ENCODE measurements at places on chromosomes 7 and 10.
A peak's percentile ranks its signal among the peaks of the same experiment; 100 is the strongest.

GRCh38 chr10:44991571-44991970 lies 9.2 kb upstream of the ZNF22 start:
- DNase-seq = no peak

- peak; percentile 27 for DNase-seq
Measured at GRCh38 chr7:141231018-141231792, 157.3 kb downstream of the TMEM178B start.

GRCh38 chr7:46391231-46392201 lies 470.4 kb upstream of the IGFBP3 start:
- DNase-seq = no peak

DNA sequence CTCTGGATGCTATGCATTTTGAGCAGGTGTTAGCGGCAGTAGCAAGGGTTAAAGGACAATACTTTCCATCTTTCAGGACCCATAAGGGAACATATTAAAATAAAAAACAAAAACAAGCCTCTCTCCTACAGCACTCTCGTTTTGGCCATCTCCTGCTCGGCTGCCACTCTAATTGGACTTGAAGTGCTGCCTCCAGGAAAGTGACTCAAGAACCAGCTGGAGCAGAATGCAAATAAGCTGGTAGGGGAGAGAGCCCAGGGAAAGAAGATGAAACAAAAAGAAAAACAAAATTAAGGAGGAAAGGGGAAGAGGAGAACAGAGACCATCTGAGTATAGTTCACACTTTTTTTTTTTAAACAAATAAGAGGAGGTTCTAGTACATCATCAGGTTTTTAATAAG lies 65.6 kb downstream of the HBP1 start:
- DNase-seq = no peak

- DNase-seq = no peak
Measured at GRCh38 chr7:96127746-96128145, 194.2 kb downstream of the SLC25A13 start.

DNA sequence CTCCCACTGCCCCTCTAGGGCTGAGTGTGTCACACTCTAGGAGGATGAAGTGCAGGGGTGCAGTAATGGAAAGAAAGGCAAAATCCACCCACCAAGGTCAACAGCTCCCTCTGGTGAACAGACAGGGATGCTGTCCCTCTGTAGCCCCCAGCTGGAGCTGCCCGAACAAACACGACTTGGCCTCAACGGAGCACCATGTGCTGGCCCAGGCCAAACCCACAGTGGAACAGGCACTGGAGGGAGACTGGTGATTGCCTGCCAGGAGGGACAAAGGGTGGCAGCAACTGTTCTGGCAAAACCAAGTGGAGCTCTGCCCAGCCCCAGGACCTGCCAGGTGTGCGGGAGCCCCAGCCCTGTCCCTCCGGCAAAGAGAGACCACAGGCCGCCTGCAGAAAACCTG lies 20.7 kb downstream of the PDIA4 start:
- DNase-seq = no peak

DNA sequence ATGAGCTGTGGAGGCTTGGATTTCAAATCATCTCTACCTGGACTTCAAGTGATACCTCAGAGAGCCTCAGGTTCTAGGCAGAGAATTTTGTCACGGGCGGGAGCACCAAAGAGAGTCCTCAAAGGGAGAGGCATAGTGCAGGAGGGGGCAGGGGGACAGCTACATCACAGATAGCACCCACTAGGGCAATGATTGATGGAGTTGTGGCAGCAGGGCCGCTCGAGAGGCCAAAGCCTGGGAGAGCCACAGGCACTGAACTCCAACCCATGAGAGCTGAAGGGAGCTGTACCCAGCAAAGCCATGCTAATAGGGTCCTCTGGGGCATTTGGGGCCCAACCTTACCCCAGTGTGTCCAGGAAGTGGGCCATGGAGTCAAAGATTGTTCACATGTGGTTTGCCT lies 232.0 kb upstream of the PCDH15 start:
- no peak for DNase-seq

DNA sequence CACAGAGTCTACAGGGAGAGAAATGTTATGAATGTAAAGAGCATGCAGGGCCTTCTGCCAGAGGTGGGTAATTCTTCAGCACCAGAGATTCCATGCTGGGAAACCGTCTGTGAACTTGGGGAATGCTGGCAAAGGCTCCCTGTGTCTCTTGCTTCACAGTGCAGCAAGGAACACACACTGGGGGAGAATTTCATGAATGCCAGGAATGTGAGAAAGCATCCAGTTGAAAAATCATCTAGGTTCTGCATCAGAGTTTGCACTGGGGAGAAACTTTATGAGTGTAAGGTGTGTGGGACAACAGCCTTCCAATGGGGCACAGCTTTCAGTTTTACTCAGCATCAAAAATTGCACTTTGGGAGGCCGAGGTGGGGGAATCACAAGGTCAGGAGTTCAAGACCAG lies 224.3 kb upstream of the IGFBP3 start:
- DNase-seq = peak; percentile 100

DNA sequence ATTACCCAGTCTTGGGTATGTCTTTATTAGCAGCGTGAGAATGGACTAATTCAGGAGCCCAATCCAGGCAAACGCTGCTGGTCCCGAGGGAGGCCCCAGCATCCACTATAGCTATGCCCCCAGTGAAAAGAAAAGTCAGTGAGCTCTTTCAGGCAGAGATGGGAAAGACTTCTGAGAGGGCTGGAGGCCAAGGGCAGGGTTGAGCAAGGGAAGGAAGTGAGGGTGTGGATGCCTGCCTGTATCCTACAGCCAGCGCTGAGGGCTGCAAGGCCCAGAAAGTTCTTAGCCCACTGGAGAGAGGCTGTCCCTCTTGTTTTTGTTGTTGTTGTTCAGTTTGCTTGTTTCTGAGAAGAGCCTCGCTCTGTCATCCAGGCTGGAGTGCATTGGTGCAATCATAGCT lies 261.6 kb downstream of the ZEB1 start:
- DNase-seq = no peak

- DNase-seq = no peak
Measured at GRCh38 chr7:128743112-128743772, 4.1 kb downstream of the CALU start.

GRCh38 chr10:73096041-73096448 lies 621 bp downstream of the P4HA1 start:
- DNase-seq = peak; percentile 63

GRCh38 chr10:124384172-124384571 lies 34.6 kb downstream of the OAT start:
- DNase-seq = no peak

DNA sequence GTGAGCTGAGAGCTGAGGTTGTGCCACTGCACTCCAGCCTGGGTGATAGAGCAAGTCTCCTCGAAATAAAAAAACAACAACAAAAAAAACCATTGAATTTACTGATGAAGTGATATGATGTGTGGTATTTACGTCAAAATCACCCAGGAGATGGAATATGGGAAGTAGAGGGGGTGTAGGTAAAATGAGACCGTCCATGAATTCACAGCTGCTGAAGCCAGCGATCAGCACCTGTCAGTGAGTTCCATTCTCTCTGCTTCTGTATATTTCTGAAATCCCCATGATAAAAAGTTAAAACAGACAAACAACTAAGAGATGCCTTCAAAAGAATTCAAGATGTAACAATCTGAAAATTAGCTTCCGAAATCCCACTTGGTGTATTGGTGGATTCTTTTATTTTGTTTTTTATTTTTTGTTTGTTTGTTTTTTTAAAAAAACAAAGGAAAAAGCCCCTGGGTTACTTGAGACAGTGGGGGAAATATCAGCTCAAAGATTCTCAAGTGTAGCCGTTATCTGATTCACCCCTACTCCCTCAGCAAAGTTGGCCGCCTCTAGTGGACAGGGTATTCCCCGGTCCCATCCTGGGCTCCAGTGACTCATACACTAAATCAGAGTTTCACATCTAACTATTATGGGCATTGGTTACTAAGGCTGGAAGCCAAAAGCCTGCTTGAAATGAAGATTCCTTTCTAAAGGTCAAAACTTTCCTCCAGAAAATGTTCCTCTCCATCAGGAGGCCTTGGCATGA lies 76.4 kb downstream of the MAP3K8 start:
- peak; percentile 70 for DNase-seq

GRCh38 chr7:106621393-106622132 lies 39.4 kb downstream of the CCDC71L start:
- DNase-seq = no peak

GRCh38 chr10:124688889-124689670 lies 55.1 kb downstream of the FAM53B start:
- no peak for DNase-seq

DNA sequence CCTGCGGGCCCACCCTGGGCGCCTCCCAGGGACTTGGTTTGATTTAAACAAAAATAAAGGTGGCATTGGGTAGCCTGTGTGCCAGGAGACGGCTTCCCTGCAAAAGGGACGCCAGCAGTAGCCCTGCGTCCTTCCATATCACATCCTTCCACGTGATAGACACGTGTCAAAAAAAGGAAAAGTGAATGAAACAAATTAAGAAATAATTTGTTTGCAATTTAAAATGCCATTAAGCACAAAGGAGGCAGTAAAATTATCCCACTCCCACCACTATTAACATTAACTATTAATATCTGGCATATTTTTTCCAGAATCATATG lies 7.6 kb downstream of the TACR2 start:
- DNase-seq = no peak

DNA sequence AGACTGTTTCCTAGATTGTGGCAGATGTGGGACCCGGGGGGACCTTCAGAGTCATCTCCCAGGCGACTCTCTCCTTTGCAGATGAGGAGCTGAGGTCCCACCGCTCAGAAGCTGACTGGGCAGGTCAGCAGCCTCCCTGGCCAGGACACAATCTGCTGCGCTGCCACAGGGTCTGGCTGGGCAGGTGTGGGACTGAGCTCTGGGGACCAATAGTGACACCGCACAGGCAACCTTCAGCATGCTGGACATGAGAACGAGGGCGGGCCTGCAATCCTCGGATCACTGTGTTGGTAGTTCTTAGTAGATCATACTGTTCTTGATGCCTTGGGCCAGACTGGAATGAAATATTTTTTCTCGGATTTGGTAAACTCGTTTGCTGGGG lies 20.5 kb upstream of the CRYGN start:
- no peak for DNase-seq

GRCh38 chr10:125772112-125772863 lies 3.3 kb downstream of the MMP21 start:
- DNase-seq = no peak

DNA sequence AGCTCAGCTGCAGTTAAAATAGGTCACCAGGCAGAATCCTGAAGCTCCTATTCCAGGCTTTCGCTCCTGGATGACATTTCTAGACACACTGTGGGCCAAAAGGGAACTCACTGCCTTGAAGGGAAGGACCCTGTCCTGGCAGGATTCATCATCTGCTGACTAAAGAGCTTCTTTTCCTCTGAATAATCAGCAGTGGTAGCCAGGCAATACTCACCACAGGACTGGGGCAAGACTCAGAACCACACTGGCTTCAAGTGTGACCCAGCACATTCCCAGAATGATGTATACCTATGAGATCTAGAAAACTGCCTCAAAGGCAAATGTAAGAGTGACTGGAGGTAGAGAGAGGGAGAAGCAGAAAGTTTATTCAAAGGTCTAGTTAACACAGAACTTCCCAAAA lies 29.5 kb upstream of the EBF3 start:
- DNase-seq = no peak

GRCh38 chr7:42070068-42070467 lies 166.9 kb downstream of the GLI3 start:
- peak; percentile 33 for DNase-seq

DNA sequence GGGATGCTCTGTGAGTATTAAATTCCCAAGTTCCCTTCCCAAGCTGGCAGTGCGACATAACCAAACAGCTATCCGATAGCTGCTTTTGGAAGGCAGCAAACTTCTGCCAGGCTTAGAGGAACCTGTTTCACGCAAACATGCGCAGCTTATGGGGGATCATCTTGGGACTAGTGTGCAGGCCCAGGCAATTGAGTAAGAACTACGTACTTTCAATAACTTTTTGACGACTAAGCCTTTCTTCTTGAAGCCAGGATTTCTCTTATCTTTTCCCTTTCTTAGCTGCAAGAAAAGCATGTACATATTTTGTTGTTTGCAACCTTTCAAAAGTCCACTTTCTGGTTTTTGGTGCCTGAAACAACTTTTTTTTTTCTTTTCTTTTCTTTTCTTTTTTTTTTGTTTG lies 28.7 kb upstream of the SEPHS1 start:
- DNase-seq = no peak

DNA sequence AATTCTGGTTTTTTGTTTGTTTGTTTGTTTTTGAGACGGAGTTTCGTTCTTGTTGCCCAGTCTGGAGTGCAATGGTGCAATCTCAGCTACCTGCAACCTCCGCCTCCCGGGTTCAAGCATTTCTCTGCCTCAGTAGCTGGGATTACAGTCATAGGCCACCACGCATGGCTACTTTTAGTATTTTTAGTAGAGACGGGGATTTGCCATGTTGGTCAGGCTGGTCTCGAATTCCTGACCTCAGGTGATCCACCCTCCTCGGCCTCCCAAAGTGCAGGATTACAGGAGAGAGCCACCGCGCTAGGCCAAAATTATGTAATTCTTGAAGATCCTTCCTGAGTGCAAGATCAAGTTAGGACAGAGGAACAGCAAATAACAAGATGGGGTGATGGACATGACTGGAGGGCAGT lies 719 bp downstream of the ZNF33B start:
- no peak for DNase-seq

GRCh38 chr7:119090851-119091250 lies 866.3 kb downstream of the ANKRD7 start:
- peak; percentile 49 for DNase-seq

GRCh38 chr10:118753331-118754228 lies 1.2 kb downstream of the CACUL1 start:
- DNase-seq = no peak

GRCh38 chr10:44765299-44765698 lies 145.8 kb upstream of the TMEM72 start:
- DNase-seq = no peak

GRCh38 chr7:145779140-145779539 lies 337.5 kb upstream of the CNTNAP2 start:
- DNase-seq = no peak

- no peak for DNase-seq
Measured at GRCh38 chr10:47127188-47127785, 172.7 kb upstream of the GDF10 start.

GRCh38 chr7:116912269-116912909 lies 40.9 kb upstream of the ST7 start:
- DNase-seq = no peak

Measured in NCI-H226 (cell line).